Stimulated activated CD4-positive, alpha-beta T cell treated with anti-CD3 and anti-CD28 coated beads, Interleukin-12 subunit alpha, Interleukin-12 subunit beta, amount 100 ng/mL, for 48 hours (primary cell): ENCODE measurements at places on chromosomes 4 and X.
A peak's percentile ranks its signal among the peaks of the same experiment; 100 is the strongest.

- DNase-seq, result no peak
These were observed 154.5 kb downstream of the ATP10D start for GRCh38 chr4:47639531-47639930.

DNA sequence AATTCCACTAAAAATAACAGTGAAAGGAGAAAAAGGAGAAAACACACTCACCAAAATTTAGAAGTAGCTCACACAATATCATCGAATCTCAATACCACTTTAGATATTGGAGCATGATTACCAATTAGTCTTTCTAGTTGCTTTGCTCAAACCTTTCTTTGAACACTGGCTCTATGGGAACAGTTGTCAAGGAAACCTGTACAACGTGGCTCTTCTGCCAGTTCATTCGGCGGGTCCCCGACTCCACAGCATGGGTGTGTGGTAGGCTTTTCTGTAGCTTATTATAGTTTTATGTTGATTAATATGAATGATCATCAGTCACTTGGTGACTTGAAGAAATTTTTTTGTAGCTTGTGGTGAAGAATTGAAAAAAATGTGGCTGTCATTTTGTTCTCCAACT lies 50.2 kb upstream of the TMEM150C start:
- no peak for DNase-seq

- DNase-seq, result no peak
These were observed 437.2 kb upstream of the TECRL start for GRCh38 chr4:64846417-64846816.

- DNase-seq, result no peak
These were observed at the start of gene NPY2R for GRCh38 chr4:155208258-155209054. Gene NPY2R, plus strand, starts transcription at chr4:155208636. Its CDS starts 5,304 bp downstream, at chr4:155213940.

- no peak for DNase-seq
These were observed 1.2 kb downstream of the ATP10D start for GRCh38 chr4:47486231-47486673.

DNA sequence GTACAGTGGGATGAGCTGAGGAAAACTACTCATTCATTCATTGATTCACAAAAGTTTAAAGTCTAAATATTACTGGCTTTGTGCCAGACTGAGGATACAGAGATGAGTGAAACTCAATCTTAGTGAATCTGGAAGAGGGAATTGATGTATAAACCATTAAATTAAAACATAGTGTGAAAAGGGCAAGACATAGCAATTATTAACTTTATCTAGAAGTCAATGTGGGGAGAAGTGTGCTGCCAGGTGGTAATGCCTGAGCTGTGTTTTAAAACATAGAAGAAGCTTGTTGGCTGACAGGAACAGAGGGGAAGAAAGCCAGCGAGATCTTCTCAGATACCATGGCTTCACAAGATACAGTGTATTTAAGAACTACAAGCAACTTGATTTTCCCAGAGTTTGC lies 153.4 kb downstream of the BMPR1B start:
- no peak for DNase-seq

DNA sequence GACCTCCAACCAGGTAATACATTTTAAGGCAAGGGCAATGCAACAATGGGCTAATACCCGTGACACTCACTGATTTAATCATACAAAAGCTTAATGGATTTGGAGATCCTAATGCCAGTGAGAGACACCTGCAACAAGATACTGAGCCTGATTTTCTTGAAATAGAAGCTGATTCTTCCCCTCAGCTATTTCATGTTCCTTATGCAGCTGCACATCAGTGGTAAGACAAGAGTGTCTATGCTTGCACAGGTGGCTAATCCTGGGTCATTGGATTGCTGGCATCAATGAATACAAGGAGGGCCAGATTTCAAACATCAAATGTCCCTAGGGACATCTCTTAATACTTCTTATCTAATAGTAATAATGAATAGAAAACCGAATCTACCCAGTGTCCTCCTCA lies 139.7 kb downstream of the PPARGC1A start:
- no peak for DNase-seq

DNA sequence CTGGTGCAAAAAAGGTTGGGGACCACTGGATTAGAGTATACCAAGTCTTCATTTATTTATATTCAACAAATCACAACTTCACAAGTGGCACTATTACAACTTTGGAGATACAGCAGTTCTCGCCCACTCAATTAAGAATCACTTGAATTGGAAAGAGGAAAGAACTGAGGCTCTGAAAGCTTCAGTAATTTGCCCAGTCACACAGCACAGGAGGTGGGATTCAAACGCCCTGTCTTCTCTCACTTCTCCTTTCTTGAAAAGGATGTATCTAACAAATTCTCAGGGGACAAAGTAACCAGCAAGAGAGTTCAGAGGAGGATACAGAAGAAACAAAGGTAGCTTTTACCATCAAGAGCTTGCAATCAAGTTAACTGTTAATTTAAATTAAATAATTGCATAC lies 12.4 kb downstream of the SMIM14 start:
- no peak for DNase-seq

GRCh38 chrX:28910487-28910886 lies 323.2 kb downstream of the IL1RAPL1 start:
- DNase-seq, result no peak

- DNase-seq, result no peak
These were observed 40.8 kb upstream of the VEGFD start for GRCh38 chrX:15425024-15425423.

DNA sequence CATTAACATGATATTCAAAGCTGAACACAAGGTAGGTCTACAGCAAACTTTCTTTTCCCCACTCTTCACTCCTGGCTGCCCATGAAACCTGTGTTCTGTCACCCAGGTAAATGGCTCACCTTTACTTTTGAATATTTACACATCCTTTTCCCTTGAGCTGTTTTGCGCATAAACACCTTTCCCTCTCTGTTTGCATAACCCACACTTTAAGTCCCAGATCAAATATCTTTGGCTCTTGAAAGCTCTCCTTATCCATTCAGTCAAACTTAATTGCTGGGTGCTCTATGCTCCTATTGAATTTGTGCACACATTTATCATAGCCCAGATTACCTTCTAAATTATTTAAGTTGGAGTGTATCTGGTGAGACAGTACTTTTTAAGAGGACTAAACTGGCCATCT lies 51.7 kb upstream of the ATP8A1 start:
- no peak for DNase-seq

GRCh38 chr4:140777894-140778293 lies 21.7 kb upstream of the TBC1D9 start:
- DNase-seq, result no peak

- DNase-seq, result no peak
These were observed 31.2 kb upstream of the TAB3 start for GRCh38 chrX:30920271-30920670.

DNA sequence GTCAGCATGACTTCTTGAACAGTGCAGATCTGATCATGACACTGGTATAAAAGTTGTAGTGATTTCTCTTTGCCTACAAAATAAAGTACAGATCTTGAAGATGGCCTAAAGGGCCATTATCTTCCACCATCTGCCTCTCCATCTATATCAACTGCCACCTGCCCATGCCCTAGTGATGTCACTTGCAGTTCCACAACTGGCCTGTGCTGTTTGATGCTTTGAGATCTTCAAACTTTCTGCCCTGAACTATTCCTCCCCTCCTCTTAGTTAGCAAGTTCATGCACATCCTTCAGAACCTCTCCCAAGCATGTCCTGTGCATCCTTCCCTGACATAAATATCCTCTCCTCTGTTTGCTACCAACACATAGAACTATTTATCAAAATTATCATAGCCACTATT lies 217.0 kb downstream of the SOWAHB start:
- DNase-seq, result no peak

GRCh38 chr4:2802618-2803531 lies 10.0 kb downstream of the SH3BP2 start:
- DNase-seq, result no peak

DNA sequence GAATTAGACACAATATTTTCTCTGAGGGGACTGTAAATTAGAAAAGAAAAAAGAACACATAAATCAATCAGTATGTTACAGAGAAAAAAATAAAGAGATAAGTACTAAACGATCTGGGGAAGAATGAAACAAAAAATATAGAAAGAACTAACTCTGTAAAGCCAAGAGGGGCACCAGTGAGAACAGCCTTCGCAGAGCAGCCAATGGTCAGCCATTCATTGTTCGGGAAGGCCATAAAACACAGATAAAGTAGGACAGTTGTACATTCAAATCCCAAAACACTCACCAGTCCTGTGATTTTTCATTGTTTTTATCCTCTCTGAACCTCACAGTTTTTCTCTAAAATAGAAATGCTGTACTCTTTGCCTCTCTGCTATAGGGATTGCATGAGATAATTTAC lies 127.9 kb downstream of the NEK1 start:
- no peak for DNase-seq

GRCh38 chr4:175813821-175814220 lies 1.8 kb upstream of the GPM6A start:
- no peak for DNase-seq

DNA sequence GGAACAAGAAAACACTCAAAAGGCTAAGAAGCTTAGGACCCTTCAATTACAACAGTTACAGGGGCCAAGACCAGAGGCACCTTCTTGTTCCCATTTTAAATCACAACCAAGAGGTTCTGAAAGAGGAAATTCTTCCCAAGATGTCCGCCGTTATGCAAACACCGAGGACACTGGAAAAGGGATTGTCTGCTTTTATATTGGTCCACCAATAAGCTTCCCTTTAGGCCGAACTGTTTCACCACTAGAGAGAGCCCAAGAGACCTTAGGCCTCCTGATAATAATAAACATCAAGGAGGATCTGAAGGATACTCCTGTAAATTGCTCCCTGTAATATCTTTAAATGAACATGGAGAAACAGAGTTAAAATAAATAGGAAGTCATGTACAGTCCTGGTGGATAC lies 92.6 kb upstream of the NLRP2B start:
- DNase-seq, result no peak

DNA sequence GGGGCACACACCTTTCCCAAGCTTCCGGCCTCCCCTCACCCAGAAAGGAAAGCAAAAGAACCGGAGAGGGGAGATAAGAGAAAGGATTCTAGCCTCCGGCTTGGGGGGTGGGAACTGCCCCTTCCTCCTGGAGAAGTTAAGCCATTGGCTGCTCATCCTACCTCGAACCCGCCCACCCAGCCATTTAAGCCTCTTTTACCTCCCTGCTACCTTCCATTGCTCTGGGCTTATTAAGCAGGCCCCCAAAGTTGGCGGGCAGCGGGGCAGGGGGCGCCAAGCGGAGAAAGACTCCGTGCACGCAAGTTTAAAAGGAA lies 2.3 kb downstream of the MAML3 start:
- no peak for DNase-seq

DNA sequence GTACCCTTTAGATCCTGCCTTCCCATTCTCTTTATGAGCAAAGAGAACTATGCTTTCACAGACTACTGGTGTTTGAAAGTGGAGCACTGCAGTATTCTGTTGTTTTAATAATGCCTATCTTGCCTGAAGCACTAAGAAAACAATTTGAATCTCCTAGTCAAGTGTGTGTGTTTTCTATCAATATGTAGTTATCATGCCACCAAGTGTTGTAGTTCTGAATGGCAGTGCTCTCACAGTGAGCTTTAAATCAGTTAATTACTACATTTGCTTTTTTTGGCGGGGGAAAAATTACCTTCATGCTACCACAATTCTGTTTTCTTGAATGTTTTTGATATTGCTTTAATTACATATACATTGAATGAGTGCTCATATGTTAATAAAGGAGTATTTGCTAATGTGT lies 143.6 kb upstream of the FAM47A start:
- no peak for DNase-seq

GRCh38 chr4:119580293-119580692 lies 48.3 kb downstream of the PDE5A start:
- DNase-seq, result no peak

DNA sequence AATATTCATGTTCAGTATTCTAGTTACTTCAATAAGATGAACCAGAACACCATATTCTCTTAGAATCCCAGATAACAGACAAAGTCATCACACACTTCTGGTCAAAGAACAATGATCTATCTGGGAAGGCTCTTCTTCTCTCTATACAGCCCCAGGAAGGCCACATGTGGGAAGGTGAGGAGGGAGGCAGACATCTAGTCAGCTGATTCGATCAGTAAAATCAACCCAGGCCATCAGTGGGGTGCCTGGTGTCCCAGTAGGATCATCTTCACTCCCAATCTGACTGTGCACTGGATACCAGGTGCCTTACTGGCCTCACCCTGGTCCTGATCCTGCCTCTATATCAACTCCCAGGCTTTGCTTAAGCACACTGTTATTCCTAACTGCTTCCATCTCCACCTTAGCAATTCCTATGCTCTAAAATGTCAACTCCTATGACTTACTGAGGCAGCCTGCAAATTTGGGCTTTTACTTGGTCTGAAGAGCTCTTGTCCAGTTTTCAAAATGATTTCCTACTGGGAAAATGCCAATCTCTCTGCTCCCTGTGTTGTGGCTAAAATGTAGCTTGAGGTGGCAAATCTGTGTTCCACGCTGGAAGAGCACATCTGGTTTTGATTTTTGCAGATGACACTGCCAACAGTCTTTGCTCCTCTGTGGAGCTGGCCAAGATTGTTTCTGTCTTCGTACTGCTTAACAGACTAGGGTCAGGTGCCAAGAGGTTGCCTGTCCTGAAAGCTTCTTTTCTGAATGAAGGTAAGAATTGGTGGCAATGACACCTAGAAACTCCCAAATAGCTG lies 128.7 kb downstream of the MGST2 start:
- no peak for DNase-seq

- DNase-seq, result no peak
These were observed 41.8 kb downstream of the RPS6KA3 start for GRCh38 chrX:20224814-20225487.

- DNase-seq, result no peak
These were observed 7.2 kb downstream of the TIMM17B start for GRCh38 chrX:48890296-48890925.

DNA sequence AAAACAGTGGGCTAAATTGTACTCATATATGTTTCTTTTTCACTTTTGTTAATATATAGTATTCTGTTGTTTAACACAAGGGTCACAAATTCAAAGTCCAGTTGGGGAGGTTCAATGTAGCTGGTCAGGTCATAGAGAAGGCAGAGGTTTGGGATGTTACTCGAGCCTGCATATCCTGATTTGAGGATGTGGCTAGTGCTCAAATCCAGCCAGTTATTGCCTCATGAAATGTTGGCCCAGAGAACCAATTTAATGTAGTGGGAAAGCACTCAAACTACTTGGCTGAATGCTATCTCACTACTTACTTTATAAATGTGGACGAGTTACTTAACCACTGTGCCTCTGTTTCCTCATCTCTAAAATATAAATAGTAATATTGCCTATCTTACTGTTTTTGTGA lies 12.5 kb downstream of the USO1 start:
- no peak for DNase-seq

DNA sequence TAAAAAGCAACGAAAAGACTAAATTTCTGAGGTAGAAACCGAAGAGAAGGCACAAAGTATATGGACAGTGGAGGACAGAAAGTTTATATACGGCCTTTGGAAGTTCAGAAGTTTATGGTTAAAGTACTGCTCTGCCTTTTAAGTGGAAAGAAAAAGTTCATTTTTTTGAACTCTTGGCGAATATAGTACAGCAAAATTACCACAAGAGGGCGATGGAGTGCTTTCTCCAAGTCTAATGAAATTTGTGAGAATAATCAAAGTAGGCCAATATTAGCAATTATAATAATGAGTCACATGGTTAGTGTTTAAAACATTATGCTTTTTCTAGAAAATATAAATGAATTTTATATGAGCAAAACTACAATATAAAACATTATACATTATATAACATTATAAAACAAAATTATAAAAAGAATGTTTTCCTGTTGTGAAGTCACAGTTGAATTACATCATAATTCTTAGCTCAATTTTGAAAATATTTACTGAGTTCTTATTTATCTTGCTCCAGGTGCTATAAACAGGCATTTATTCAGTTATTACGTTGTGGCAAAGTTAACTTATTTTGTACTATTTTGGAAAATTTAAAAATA lies 136.2 kb upstream of the BMPR1B start:
- DNase-seq, result peak; percentile 24

- no peak for DNase-seq
These were observed 49.5 kb upstream of the CBR4 start for GRCh38 chr4:169059306-169060211.
